Panc1 (cell line): ENCODE measurements at places on chromosomes 7 and 10.
A peak's percentile ranks its signal among the peaks of the same experiment; 100 is the strongest.

DNA sequence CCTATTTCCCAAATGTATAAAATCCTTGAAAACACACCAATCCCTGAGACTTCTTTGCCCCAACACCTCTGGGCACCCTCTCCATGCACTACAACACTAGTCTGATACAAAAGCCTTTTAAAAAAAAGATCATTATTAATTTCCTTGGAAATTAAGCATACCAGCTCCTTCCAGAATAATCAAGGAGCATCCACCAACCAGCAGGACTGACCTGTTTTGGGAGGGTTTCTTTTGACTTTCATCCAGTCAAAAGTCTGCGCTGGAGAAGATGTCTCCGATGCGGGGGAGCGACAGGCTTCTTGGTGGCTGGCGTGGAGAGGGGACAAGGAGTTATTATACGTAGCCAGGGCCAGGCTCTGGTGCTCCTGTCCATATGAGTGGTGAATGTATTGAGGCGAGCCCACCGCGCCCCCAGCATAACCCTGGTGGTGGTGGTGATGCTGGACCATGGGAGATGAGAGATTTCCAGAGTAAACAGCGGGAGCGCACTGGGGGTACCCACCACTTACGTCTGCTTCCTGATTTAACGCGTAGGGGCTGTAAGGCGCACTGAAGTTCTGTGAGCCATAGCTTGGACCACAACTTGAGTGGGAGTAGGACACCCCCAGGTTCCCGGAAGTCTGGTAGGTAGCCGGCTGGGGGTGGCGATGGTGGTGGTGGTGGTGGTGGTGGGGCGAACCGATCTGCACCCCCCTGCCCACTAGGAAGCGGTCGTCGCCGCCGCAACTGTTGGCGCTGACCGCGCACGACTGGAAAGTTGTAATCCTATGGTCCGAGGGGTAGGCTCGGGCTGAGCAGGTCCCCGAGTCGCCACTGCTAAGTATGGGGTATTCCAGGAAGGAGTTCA, 527 bp downstream of the HOXA1 start:
- DNase-seq, result no peak

DNA sequence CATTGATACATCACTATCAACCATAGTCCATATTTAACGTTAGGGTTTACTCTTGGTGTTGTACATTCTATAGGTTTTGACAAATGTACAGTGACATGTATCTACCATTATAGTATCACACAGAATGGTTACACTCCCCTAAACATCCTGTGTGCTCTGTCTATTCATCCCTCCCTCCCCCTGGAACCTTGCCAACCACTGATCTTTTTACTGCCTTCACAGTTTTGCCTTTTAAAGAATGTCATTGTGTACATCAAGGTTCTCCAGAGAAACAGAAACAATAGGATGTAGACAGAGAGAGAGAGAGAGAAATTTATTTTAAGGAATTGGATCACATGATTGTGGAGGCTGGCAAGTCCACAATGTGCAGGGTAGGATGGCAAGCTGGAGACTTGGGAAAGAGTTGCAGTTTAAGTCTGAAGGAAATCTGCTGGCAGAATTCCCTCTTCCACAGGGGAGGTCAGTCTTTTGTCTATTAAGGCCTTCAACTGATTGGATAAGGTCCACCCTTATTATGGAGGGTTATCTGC, 45.1 kb upstream of the CCNJ start:
- DNase-seq, result no peak

GRCh38 chr10:17527514-17528146, 73.2 kb upstream of the ST8SIA6 start:
- peak; percentile 10 for DNase-seq

GRCh38 chr10:62008196-62008595, 106.7 kb downstream of the ARID5B start:
- no peak for DNase-seq

DNA sequence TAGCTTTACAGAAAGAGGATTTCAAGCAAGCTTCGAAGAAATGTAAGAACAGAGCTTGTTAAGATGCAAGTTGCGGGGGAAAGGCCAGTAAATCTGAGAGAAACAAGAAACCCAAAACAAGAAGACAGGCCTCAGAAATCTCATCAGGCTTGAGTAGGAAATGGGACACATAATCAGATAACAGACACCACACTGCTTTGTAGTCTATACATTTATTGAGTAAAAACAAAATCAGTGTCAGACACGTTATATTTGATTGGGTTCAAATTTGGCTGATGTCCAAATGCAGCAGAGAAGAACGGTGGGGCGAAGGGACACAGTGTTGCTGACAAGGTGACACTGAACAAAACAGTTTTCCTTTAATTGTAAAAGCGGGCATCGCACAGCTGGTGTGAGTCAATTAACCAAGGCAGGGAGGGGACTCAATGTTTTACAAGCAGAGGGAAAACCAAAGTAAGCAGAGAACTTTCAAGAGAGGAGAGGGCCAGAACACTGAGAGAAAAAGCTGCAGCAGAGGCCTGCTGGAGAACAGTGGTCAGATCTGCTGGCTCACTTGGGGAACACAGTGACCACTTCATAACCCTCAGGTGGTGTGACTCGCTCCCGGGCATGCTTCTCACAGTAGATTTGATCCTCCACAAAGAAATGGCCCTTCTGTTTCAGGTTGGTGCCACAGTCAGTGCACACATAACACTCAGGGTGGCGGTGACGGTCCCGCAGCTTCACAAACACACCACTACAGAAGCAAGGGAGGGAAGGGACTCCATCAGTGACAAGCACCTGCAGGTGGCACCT, 43.5 kb downstream of the ACSM6 start:
- no peak for DNase-seq

GRCh38 chr7:21370283-21370982, 57.5 kb upstream of the SP4 start:
- DNase-seq, result no peak

- no peak for DNase-seq
Measured at GRCh38 chr10:35211390-35211789, 84.7 kb downstream of the CREM start.

GRCh38 chr7:46715579-46715978, 794.5 kb upstream of the IGFBP3 start:
- no peak for DNase-seq

- no peak for DNase-seq
Measured at GRCh38 chr10:89164080-89164479, 43.0 kb downstream of the CH25H start.

- DNase-seq, result no peak
Measured at GRCh38 chr7:42924223-42924838, 7.6 kb downstream of the PSMA2 start.

DNA sequence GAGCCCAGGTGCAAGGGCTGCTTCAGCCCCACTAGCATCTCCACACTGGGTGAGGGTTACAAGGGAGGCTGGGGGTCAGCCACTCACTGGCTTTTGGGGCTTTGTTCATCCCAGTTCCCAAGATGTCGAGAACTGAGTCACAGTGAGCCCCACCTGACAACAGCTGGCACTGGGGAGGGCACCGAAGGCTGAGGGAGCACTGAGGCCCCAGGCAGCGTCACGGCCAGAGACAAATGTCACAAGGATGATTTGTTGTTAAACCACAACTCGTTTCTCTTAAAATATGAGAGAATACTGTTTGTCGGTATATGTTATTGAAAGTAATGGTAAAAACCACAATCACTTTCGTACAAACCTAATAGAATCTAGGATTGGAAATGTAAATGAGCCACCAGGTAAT, 219.9 kb downstream of the CELF2 start:
- no peak for DNase-seq

GRCh38 chr10:34811968-34812514, 3.1 kb downstream of the PARD3 start:
- no peak for DNase-seq

- DNase-seq, result no peak
Measured at GRCh38 chr10:6148251-6148701, 54.5 kb upstream of the PFKFB3 start.

DNA sequence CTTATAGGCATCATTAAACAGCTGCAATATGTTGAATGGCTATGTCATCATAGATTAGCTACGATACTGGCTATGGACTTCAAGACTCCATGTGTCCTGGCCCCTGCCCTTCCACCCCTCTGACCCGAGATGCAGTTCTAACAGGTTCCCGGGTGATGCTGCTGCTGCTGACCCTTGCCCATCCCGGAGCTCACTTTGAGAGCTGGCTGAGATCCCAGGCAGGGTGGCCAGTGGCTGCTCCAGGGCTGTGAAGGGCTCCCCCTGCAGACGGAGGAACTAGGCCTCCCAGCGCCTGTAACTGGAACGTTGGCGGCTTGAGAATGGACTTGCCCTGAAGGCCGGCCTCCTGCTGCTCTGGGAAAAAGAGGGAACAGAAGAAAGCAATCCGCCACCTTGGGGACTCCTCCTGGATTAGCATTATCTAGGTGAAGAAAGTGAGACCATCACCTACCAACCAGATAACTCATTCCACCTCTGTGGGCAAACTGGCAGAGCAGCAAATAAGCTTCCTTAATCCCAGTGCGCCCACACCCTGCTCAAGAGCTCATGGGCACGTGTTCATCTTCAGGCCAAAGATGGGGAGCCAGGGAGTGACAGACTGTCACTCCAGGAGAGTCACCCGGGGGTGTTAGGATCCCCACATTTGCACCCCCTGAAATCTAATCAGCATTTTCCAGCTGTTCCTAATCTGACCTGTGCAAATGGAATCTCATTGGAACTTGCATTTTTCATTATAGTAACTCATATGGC, 56.8 kb downstream of the PARP12 start:
- DNase-seq, result no peak

GRCh38 chr10:73999703-74000102, 1.8 kb downstream of the VCL start:
- DNase-seq, result no peak

- DNase-seq, result no peak
Measured at GRCh38 chr7:2729893-2730716, 42.1 kb downstream of the AMZ1 start.

DNA sequence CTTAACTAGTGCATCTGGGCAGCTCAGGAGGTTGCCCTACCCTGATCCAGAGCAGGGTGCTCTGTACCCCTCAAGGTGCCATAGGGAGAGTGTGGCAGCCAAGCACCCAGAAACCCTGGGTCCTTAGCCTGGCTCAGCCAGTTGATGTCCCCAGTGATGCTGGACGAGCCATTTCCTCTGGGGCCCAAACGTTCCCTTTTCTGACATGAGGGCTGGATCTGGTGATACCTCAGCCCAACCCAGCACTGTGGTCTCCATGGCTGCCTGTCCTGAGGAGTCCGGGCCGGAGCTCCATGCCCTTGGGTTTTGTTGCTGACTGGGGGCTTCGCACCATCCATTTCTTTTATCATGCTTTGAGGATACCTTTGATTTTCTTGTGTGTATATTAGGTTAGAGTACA, 87.9 kb upstream of the IKZF1 start:
- no peak for DNase-seq

DNA sequence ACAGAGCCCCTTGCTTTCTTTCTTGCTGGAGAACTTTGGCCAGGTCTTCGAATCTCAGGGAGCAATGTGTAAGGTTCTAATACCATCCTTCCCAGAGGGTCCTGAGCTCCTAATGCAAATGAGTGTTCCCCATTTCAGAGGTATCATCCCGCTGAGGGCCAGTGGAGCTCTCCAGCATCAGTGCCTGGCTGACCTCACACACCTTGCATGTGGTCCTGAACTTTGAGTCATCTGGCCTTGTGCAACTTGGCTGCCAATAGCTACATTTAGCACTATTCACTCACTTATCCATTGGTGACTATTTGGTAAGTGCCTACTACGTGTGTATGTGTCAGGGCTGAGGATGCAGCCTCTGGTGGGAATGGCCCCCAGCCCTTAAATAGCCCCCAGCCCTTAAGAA, 48.4 kb upstream of the HABP2 start:
- no peak for DNase-seq

DNA sequence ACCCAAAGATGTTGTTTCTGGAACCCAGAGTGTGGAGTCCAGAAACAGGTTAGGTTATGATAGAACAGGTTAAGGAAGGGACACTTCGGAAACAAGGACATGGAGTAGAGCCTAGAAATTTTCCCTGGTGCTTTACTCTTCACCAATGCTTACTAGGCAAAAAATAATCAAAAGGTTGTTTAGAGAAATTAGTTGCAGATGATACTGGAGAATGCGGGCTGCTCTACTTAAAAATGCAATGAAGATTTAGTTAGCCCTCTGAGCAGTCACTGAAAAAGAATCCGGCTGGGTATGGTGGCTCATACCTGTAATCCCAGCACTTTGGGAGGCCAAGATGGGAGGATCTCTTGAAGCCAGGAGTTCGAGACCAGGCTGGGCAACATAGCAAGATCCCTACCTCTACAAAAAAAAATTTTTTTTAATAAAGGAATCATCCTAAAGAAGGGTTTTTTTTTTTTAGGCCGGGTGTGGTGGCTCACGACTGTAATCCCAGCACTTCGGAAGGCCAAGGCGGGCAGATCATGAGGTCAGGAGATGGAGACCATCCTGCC, 3.3 kb upstream of the UBE2H start:
- no peak for DNase-seq

GRCh38 chr7:27198871-27199801, 755 bp downstream of the HOXA13 start:
- DNase-seq, result no peak

DNA sequence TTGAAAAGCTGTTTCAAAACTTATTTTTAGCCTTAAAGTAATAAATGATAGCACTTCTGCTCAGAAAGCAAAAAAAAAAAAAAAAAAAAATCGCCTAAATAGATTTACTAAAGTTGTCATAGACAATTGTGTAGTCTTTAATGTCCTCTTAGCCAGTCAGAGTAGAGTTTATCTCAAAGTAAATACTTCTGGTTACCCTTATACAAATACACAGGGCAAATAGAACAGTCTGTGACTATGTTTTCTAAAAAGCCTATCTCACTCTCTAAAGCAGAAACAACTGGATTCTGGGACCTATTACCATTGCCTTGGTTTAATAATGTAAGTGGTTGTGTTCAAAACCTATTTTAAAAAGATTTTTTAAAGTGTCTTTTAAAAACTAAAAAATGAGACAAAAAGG, 156.2 kb upstream of the THSD7A start:
- no peak for DNase-seq

DNA sequence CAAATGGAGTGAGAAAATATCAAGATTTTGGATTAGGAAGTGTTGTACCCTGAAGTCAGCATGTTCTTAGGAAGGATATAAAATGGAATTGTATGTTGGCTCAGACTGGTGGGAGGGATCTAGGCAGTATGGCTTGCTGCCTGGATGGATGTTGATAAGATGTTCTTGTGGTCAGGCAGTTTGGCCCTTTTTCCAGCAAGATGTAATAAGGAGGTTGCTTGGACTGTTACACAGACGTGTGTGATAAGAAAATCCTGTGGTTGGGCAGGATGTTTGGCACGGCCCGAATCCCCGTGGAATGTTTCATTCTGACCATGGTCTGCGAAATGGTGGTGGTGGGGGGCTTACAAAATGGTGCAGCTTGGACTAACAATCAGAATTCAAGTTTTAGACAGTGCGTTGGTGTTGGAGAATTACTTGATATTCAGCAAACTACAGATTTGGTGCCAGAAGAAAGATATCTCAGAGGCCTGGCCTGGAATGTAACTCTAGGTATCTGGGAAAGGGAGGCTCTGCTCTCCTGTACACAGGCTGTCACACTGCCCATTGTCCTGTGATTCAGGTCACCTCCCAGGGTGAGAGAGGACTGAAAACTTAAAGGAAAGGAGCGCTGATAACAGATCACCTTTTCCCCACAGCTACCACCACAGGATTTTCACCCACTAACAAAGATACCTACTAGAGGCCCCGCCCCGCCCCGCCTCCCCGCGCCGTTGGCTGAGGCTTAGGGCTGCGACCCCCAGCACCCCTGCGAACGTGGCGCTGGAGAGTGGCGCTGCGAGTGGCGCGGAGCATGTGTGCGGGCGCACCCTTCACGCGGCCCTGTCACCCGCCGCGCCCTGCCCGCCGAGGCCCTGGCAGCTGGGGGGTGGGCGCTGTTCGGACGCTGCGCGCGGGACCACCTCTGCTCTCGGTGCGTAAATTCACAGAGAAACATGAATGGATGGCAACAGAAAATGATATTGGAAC, 19.3 kb upstream of the ZNF680 start:
- no peak for DNase-seq
